NCI-H510A (cell line): ENCODE measurements at places on chromosomes 1 and 21.

DNA sequence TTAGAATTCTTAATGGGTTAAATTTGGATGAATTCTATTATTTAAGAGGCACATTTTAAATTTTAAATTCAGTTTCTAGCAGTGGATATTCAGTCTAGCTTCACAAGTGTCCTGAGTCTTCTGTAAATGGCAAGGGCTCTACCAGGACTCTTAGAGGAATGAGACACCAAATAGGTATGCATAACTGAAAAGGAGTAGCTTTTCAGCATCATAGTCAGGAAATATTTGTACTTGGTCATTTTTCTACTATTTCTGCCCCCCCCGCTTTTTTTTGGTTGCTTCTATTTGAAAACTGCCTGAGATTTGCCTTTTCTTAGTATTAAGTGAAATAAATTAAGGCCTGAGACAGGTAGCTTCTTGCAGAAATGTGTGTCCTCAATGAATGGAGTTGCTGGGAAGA lies 80.2 kb downstream of the MAST2 start:
- no peak for DNase-seq

- no peak for DNase-seq
Measured at GRCh38 chr21:36104317-36105300, 30.3 kb upstream of the CBR3 start.

DNA sequence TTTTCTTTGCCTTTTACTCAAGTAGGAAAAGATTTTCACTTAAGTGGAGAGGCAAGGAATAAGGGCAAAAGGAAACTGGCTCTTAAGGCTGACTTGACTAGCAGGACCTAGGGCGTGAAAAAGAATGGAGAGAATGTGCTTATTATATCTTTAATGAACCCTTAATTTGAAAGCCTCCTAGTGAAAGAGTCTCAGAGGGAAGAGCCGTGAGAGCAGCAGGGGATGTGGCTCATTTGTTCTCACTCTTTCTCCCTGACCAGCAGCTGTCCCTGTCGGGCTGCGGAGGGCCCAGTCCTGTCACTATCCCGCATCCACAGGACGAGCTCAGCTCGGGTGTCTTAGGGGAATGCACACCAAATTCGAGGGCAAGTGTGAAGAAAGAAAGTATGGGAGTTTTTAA lies 180.1 kb downstream of the EDEM3 start:
- DNase-seq = no peak

- DNase-seq = no peak
Measured at GRCh38 chr1:61749574-61749973, 7.3 kb downstream of the PATJ start.

DNA sequence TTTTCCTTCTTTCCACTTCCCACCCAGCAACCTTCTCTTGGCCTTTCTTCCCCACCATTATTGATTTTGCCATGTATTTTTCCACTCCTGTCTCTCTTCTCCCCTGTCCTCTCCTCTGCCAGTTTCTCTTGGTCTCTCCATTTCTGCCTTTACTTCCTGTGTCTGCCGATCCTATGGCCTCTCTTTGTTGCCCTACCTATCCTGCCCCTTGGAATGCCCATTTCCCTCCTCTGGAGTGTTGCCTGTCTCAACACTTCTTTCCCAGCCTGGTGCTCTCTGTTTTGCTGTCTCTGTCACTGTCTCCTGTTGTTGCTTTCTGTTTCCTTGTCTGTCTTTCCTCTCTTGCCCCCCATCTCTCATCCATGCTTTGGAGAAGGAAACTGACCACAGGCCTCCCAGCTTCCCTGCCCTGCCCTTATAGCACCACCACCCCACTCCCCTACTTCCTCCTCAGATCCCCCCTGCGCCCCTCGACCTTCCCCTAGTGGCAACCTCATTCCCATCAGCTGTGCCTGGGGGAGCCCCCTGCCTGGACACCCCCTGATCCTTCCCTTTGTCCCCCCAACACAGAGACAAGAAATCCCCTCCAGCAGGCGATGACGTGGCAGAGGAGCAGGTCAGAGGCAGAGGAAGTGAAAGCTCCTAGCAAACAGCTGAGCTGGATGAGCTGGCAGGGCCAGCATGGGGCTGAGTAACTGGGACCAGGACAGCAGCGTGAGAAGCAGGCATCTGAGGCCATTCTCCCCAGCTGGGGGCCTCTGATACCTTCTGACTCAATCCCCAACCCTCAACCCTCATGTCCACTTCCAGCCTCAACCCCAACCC lies 6.6 kb upstream of the ETV3L start:
- DNase-seq = no peak

- no peak for DNase-seq
Measured at GRCh38 chr1:57868239-57868638, 444.4 kb upstream of the DAB1 start.

GRCh38 chr1:217897100-217897499 lies 266.0 kb downstream of the SPATA17 start:
- DNase-seq = no peak

DNA sequence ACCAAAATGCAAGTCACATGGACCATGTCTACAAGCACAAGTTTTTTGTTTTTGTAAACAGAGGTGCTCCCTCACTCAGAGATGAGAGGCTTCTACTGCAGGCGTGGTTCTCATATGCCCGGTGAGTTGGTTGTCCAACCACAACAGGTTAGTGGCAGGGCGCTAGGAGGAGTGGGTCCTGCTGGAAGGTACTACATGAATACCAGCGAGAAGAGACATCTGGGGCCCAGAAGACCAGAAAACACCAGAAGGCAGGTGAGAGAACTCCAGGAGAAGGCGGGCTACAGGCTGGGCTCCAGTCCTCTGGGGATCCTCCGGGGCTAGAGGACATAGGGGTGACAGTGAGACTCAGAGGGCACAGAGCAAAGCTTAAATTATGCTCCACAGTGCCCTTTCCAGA lies 366.5 kb downstream of the MATN1 start:
- DNase-seq = no peak

GRCh38 chr1:2145946-2146835 lies 48.4 kb downstream of the FAAP20 start:
- DNase-seq = no peak

DNA sequence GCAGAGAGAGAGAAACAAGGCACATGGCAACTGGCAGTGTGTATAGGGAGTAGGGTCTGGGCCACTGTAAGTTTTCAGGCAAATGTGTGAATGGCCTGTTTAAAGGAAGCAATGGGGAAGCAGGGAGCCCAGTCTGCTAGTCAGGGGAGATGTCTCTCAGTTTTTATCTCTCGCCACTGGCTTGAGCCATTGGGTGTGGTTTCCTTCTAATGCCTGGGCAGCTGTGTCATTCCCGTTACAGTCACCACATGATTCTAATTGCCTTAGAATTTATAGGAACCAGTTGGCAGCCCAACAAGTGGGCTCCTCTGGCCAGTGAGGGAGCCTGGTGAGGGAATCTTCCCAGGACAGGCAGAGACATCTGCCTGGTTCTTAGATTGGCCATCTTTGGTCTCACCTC lies 182.4 kb downstream of the DISC1 start:
- no peak for DNase-seq

GRCh38 chr1:35783055-35783583 lies 13.3 kb upstream of the CLSPN start:
- DNase-seq = no peak

- DNase-seq = no peak
Measured at GRCh38 chr1:50667272-50667671, 244.0 kb upstream of the DMRTA2 start.

DNA sequence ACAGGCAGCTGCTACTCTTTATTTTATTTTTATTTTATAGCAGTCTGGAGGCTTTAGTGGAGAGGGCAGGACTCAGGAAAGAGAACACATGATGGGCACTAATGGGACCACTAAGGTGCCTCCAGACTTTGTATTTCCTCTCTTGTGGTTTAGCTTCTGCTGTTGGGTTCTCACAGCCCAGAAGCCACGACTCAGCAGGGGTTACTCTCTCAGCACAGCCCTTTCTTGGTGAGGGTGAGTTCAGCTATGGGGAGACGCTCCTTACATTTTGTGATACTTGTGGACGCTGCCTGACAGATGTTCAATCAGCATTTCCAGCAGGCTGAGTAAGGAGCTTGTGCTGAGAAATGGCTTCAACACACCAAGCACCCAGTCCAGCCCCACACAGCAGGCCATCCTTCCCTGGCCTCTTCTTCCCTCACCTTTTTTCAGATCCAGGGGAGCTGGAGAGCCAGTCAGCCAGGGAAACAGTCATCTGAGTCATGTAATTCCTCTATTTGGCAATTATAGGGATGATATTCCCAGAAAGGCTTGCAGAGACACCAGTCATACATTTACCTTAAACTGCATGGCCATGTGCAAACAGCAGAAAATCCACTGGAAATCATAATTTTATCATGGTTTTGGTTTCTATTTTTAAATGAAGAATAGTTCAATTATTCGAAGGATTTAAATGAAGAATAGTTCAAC lies 53.2 kb upstream of the RAB3GAP2 start:
- DNase-seq = no peak

- no peak for DNase-seq
Measured at GRCh38 chr1:159214149-159214760, 9.6 kb downstream of the ACKR1 start.

DNA sequence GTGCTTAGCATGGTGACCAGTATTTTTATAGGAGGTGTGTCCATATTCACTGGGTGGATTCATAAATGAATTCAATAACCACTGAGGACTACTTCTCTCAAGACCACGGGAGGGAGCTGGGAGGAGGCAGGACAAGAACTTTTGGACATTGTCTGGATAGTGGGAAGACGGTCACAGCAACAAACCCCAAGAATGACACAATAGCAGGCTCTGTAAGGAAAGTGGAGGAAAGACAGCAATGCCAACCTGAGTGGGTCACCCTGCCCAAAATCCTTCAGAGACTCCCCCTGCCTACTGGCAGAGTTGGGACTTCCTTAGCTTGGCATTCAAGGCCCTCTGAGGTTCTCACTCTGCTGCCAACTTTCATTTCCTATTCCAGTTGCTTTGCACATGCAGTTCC lies 42.0 kb downstream of the GLIS1 start:
- DNase-seq = no peak

DNA sequence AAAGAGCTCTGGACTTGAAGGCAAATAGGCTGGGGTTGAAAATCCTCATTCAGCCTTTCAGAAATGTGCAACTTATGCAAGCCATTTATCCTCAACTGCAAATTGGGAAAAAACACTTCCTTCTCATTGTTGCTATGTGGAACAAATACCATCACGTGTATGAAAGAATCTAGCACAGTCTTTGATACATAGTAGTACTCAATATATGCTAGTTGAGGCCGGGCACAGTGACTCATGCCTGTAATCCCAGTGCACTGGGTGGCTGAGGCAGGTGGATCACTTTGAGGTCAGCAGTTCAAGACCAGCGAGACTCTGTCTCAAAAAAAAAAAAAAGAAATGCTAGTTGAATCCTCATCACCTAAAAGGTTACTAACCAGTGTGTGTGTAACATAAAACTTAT lies 8.2 kb downstream of the PI4KB start:
- no peak for DNase-seq

DNA sequence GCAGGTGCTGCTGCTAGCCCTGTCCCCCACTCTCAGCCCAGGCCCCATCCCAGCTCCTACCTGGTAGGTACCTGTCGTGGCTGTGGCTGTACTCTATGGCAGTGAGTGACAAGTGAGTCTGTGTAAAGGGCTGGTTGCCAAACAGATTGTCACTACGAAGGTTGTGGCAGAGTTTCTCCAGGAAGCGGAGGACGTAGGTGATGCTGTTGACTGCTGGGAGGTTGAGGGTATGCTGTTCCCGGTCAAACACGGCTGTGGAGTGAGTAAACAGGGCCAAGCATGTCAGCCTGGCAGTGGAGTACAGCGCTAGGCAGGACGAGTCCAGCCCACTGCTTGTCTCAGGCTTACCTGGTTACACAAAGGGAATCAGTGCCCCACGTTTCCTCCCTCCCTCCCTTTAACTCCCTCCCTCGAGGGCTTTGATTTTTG lies 24.8 kb upstream of the SLFNL1 start:
- peak; percentile 30 for DNase-seq
